ENCODE measurements at places on chromosomes 13 and 19.

GRCh38 chr19:54462655-54463530 is 685 bp downstream of the LENG9 start:
- peak; percentile 59 for DNase-seq

DNA sequence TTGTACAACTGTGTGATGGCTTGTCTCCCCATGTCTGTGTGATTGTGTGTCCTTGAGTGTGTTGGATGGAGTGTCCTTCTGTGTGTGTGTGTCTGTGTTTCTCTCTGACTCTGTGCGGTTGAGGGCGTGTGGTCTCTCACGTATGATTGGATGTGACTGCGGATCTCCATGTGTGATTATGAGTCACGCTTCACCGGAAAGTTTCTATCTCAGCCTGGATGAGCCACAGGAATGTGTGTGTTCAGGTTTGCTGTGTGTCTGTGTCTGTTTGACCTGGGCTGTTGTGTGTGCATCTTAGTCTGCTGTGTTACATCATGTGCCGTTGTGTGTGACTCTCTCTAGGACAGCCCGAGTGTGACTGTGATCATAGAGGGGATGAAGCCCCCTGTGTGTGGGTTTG is 15.5 kb upstream of the ZNF835 start:
- no peak for DNase-seq

GRCh38 chr19:53958168-53958571 is 4.6 kb upstream of the CACNG8 start:
- DNase-seq, result peak; percentile 50

DNA sequence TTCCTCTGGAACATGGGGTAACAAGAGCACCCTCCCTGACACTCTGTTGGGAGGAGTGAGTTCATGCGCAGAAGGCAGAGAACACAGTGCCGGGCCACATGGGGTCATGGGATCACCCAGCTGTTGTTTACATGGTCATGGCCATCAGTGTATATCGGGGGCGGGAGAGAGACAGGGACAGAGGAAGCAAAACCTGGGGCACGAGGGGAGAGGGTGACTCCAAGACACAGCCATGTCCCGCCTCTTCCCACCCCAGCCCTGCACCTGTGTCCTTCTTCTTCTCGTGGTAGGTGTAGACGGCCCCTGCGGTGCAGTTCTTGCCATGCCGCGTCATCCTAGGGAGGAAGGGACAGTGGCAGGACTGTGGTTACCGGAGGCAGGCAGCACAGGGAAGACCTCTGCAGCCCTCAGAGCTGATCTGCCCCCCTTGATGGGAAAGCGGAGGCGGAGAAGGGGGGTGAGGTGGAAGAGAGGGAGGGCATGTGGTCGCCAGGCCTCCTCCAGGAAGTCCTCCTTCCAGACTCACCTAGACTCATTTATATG is 19.9 kb downstream of the NOSIP start:
- DNase-seq, result no peak

GRCh38 chr19:35138305-35138892 is at the start of gene FXYD1:
Gene FXYD1 (plus strand): TSS chr19:35138824. CDS start chr19:35140080, 1,256 bp downstream.
- DNase-seq, result no peak

- DNase-seq, result peak; percentile 12
These were observed 1.7 kb downstream of the KLF5 start for GRCh38 chr13:73060251-73061160.

DNA sequence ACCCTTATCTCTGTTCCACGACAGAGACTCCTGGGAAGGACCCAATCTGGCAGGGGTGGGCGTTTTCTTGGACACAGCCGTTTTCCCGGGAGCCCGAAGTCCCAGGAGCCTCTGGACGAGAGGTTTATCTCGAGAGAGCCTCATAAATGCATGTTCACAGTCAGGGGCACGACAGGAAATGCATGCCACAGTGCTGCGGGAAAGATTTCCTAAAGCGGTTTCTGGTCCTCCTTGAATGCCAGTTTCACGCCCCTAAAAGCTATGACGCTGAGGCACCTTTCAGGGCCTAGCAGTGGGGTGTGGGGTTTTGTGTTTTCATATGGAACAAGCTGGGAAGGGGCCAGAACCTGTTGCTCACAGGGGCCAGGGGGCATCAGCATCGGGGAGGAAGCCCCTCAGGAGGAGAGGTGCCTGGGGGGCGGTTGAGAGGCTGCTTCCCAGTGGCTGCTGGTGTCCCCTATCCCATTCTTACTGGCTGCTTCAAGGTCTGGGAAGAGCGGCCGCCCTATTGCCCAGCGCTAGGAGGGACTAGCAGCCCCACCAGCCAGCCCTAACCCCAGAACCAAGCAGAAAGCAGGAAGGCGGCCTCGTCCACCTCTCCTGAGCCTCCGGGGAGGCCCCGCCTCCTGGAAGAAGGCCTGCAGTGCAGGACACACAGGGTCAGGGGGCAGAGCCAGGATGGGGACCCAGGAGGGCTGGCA is 157.0 kb downstream of the KDM4B start:
- no peak for DNase-seq

- DNase-seq, result no peak
These were observed 38.6 kb downstream of the ZNF823 start for GRCh38 chr19:11699931-11700794.
